ENCODE measurements at places on chromosomes 3 and 15.

DNA sequence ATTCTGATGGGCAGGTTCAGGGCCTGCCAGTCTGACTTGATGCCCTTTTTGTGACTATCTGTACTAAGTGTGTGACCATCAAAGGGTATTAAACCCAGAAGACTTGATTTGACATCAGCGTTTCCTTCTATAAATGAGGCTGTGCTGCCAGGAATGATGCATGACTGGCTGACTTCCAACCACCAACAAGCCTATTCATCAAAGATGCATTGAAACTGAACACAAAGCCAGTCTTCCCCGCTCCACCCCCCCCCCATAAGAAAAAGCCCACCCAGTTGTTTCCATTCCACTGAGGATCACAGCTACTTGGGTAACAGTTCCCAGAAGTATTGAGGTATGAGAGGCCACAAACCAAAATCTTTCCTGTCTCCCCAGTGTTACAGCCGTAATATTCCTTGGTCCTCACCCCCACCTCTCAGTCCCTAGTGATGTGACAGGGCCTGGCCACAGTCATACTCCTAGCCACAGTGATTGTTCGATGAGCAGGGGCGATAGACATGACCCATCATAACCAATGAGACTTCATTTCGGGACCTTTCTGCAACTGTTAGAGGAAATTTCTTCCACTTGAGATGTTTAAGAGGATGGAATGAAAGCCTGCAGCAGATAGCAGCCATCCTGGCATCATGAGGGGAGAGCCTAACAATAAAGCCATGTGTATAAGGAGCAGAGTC is 22.6 kb downstream of the SH3BP5 start:
- peak; percentile 69 for DNase-seq

DNA sequence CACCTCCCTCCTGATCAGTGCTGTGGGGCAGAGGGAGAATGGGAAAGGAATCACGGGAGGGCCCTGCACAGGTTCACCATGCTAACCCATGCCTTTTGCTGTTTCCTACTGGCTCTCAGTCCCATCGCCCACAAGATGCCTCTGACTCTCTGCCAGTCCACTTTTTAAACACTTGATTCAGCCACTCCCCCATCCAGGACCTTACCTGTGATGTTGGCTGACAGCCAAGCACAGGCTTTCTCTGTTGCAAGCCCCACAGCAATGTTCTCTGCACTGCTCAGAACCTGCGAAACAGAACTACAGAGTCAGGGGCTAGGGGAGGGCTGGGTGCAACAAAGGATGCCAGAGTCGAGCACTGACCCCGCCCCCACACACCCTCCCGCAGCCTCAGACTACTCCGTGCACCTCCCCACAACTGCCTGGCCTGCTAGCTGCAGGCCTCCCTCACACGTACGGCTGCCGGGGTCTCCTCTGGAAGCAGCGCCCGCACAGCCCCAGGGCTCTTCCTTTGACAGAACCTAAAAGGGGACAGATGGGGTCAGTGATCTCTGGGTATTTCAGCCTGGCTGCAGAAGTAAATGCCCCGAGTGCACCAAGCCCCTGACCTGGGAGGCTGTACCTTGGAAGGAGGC is 9.1 kb downstream of the CDAN1 start:
- no peak for DNase-seq

DNA sequence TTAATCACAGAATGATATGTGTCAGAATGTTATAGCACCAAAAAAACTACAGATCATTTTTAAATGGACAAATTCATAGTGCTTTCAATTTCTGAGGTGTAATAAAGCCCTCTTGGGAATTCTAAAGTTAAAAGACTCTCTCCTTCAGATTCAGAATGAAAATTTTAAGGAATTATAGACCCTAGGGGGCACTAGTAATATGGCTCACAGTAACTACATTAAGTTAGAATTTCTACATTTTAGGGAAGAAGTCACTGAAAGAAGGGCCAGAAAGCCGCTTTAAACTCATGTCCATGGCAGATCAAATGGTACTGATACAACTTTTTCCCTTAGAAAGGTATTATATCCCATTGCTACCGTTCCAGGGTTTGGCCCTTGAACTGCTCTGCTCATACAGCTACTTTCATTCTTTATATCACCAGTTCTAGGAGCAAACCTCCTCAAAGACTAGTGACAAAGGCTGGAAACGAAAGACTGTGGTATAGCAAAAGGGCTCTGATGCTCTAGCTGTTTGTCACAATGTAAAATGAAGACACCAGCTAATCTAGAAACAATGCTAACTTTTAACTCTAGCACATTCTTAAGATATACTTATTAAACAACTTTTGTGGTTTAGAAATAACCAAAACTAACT is 18.1 kb downstream of the DAZL start:
- no peak for DNase-seq

GRCh38 chr3:40679290-40679689 is 154.5 kb downstream of the ZNF621 start:
- DNase-seq: no peak

GRCh38 chr15:94403331-94403730 is 172.0 kb downstream of the MCTP2 start:
- no peak for DNase-seq

- DNase-seq: no peak
Observed at GRCh38 chr15:38885471-38885952, 320.9 kb upstream of the RASGRP1 start.

DNA sequence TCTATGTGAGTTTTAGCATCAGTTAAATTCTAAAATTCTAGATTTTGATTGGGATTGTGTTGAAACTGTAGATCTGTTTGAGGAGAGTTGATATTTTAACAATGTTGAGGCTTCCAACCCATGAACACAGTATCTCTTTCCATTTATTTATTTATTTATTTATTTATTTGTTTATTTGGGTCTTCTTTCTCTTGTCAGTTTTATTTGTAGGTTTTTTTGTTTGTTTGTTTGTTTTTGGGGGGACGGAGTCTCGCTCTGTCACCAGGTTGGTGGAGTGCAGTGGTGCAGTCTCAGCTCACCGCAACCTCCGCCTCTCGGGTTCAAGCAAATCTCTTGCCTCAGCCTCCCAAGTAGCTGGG is 25.3 kb downstream of the MRAS start:
- DNase-seq: no peak

DNA sequence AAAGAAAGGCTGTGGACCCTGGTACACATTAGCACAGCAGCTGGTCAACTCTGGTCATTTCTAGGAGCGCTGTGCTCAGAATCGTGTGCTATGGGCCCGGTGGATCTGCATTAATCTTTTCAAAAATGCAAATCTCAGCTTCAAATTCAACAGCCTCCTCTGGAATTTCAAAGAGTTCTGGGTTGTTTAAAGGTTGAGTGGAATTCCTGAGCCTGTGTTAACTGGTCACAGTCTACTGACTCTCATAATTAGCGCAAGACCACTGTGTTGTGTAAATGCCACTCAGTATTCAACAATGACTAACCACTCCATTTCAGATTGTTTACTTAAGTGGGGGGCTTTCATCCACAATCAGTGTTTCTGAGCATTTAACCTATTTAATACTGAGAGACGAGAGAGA is 2.7 kb upstream of the ARNT2 start:
- no peak for DNase-seq

Measured in activated effector memory CD4-positive, alpha-beta T cell treated with anti-CD3 and anti-CD28 coated beads, Interleukin-2, amount 50 U/mL, for 16 hours (primary cell).